Mesendoderm (in vitro differentiated cells): ENCODE measurements at places on chromosomes 6 and 20.

GRCh38 chr6:29834564-29835436 lies 7.2 kb downstream of the HLA-G start:
- no peaks in the 10 kb centered on the region for H3K36me3 ChIP-seq

DNA sequence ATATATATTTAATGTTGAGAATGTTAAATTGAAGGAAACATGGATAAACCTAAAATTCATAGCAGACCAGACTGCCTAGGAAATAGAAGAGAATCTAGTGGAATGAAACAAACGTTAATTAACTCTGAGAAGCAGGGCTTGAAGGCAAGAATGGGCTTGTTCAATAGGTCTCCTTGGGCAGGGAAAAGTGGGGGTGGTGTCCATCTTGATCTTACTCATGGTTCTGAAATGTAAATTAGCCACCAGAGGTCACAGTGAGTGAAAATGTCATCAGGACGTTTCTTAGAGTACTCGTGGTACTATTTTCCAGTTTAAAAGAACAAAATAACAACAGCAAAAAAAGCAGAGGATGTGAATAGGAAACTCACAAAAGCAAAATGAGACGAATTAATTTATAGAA lies 66.8 kb upstream of the BTBD3 start:
- no peaks in the 10 kb centered on the region for H3K4me1 ChIP-seq

DNA sequence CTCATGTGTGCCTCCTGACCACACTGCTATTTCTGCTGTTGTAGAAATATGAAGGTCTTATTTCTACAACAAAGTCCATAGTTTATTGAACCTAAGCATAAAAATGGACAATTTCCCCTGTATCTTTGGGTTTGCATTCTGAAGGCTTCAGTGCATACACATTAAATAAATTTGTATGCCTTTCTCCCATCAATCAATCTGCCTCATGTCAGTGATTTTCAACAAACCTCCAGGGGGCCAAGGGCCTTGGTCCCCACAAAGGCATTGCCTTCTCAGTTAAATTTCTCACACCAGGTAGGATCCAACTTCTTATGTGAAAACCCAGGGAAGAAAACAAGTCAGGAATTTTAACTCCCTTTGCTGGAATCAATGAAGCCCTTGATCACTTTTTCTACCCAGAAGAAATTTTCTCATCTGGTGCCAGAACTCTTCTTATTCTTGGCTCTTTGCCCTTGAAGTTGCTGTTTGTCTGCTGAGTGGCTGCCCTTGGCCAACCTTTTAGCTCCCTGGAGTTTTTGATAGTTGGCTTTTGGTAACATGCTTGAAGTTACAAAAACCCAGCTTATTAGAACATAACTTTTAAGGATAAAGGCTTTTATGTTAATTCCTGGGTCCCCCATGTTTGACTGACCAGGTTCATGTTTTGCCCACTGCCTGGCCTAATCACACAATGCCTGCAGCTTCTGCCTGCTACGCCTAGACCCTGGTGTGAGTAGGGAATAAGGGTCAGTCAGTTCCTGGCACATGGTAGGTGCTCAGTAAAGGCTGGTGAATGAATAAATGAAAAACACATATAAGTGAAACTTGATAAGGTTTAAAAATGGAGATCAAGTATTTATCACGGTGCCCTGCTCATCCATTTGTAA lies 37.0 kb downstream of the SHLD1 start:
- DNase-seq: no peak
- H3K27me3 ChIP-seq: no peaks in the 10 kb centered on the region
- H3K36me3 ChIP-seq: no peaks in the 10 kb centered on the region

DNA sequence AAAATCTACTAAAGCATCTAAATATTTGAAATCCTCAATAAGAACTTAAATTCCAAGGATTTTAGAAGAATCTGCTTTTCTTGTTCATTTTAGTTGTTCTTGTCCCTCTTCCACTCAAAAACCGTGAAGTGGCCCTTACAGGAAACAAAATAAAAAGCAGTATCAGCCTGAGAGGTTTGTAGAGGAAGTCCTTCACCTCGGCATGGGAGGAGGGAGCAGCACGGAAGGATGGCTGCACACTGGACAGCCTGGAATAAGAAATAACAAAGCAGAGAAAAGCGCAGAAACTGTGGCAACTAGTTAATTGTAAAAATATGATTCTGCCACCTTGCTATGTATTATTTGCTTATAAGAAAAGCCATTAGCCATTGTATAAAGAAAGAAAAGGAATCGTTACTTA lies 46.1 kb downstream of the RALGAPA2 start:
- H3K36me3 ChIP-seq: no peaks in the 10 kb centered on the region
- H3K4me3 ChIP-seq: no peak overlapping the region
- peaks cover 2% of the 10 kb centered on the region for H3K4me1 ChIP-seq
- no peak for DNase-seq
- H3K27ac ChIP-seq: no peak overlapping the region
- H3K27me3 ChIP-seq: no peaks in the 10 kb centered on the region

GRCh38 chr6:112054555-112055190 lies 769 bp downstream of the CCN6 start:
- no peaks in the 10 kb centered on the region for H3K4me1 ChIP-seq
- H3K27ac ChIP-seq: no peak overlapping the region
- no peaks in the 10 kb centered on the region for H3K27me3 ChIP-seq
- no peaks in the 10 kb centered on the region for H3K36me3 ChIP-seq
- DNase-seq: no peak

DNA sequence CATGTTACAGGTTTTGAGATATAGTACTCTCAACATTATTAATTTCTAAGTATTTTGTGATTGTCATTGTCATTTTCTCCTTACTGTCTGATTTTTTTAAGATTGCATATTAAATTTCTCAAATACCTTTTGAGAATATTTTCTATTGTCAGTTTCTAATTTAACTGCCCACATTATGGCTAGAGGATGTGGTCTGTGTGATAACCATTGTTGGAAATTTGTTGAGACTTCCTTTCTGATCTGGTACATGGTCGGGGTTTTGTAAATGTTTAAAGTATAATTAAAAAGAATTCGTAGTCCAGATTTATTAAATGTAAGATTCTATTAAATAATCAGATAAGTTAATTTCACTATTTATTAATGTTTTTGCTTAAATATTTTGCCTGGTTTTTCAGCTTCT lies 60.1 kb downstream of the SLX4IP start:
- no peak overlapping the region for H3K27ac ChIP-seq
- DNase-seq: no peak
- H3K36me3 ChIP-seq: no peaks in the 10 kb centered on the region
- H3K27me3 ChIP-seq: no peaks in the 10 kb centered on the region

- H3K27me3 ChIP-seq: peaks cover 57% of the 10 kb centered on the region
- H3K36me3 ChIP-seq: no peaks in the 10 kb centered on the region
- H3K4me1 ChIP-seq: no peaks in the 10 kb centered on the region
- DNase-seq: no peak
Observed at GRCh38 chr6:108156180-108156937, 9.5 kb upstream of the NR2E1 start.
